Suppressor macrophage treated with lipopolysaccharide for 1 hour (primary cell): ENCODE measurements at places on chromosomes 6 and 20.

DNA sequence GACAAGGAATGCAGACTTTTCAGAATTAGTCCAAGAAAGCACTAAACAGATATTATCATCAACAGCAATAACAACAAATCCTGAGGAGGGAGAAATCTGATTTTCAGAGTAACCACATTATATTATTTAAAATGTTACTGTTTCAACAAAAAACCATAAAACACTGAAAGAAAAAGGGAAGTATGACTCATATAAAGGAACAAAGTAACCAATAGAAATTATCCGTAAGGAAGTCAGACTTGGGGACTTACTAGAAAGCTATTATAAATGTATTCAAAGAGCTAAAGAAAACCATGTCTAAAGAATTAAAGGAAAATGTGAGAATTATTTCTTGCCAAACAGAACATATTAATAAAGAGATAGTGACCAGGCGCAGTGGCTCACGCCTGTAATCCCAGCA lies 98.1 kb downstream of the MYLK4 start:
- peak; percentile 55 for DNase-seq

GRCh38 chr6:106113256-106113959 lies 27.3 kb downstream of the PRDM1 start:
- no peak for DNase-seq

DNA sequence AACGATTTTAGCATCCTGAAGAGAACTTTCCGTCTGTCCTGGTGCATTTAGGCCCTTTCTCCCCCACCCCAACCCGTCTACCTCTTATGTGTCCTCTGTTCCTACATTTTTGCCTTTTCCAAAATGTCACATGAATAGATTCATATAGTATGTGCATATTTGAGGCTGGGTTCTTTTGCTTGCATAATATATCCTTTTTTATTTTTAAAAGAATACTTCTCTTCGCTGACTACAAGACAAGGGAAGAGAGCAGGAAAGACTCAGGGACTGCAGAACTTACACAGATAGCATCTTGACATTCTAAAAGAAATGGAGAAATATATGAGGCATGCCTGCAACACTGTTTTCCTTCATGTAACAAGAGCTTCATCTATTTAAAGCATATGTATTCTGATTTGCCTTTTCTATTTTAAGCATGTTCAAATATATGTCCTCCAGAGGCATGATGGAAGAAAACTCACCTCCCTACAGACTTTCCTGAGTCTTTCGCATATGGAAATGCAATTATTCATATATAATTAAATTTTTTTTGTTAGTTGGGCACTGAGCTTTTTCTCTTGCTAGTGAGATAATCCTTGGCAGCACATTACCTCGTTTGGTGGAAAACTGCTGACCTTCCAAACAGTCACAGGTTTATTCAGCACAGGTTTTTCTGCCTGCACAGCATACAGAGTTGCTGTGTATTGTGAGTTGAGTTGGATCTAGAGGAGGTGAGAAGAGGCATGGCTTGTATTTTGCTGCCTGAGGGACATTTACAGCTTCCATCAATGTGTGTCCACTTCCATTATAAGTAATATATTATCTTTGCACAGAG lies 170.0 kb downstream of the AKAP7 start:
- no peak for DNase-seq

DNA sequence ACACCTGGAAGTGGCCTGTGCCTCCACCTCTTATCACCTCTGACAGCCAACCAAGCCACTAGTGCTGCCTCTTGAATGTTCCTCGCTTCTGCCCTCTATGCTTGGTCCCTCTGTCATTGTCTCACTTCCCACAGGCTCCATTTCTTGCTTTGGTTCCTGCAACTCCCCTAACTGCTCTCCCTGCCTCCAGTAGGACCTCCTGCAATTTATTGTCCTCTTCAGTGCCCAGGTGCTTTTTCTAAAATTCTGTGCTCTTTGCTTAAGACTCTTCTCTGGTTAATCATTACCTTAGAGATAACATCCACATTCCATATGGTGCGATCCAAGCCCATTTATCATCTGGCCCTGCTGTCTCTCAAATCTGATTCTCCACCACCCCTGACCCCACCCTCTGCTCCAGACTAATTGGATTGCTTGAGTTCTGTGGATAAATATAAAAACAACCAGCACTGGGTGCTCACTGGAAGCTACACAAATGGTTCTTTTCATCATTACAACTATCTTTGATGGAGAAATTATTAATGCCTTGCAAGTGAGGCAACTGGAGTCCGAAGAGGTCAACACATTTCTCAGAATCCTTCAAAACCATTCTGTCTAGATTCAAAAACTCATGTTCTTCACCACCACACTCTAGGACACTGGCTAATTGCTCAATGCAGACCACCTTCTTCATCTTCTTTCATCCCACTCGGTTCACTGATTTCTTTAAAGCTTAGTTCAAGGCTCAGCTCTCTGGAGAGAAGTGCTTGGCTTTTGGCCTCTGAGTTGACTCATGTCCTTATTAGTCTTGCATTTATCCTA lies 47.2 kb downstream of the FOXA2 start:
- no peak for DNase-seq

DNA sequence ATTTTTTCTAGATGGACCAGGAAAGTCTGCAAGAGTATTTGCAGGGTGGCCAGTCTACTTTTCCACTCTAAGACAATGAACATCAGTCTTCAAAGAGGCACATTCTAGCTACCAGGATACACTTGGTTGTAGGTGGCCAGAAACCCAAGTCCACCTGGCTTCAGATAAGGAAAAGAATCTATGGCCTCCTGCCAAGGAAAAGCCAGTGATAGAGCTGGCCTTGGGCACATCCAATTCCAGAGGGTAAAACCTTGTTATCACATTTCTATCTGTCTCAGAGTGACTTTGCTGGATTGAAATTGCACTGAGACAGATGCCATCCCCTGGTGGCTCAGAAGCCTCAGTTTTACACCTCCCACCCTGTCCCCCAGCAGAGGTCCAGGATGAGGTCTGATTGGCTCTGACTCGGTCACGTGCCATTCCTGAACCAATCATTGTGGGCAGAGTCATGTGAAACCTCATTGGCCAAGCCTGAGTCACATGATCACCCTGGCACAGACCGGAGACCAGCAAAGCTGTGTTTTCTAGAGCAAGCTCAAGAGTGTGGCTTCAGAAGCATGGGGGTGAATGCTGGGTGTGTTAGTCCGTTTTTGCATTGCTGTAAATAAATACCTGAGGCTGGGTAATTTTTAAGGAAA lies 497.4 kb upstream of the SULF2 start:
- DNase-seq, result no peak

- DNase-seq, result no peak
Measured at GRCh38 chr20:31924561-31924960, 27.3 kb downstream of the PDRG1 start.

DNA sequence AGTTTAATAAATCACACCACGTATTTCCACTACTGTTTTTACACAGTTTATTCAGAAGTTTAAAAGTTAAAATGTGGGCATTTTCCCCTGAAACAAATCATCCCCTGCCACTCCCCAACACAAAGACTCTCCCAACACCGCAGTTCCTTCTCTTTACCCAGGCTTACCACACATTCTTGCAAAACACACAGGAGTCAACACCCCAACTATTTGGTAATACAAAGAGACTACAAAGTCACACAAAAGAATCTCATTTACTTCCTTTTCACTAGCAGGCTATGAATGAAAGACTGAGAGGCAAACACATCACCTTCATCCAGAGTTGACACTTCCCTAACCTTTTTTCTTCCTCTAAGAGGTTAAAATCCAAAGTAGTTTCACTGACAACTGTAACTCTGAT lies 51.1 kb downstream of the KCTD20 start:
- peak; percentile 66 for DNase-seq

DNA sequence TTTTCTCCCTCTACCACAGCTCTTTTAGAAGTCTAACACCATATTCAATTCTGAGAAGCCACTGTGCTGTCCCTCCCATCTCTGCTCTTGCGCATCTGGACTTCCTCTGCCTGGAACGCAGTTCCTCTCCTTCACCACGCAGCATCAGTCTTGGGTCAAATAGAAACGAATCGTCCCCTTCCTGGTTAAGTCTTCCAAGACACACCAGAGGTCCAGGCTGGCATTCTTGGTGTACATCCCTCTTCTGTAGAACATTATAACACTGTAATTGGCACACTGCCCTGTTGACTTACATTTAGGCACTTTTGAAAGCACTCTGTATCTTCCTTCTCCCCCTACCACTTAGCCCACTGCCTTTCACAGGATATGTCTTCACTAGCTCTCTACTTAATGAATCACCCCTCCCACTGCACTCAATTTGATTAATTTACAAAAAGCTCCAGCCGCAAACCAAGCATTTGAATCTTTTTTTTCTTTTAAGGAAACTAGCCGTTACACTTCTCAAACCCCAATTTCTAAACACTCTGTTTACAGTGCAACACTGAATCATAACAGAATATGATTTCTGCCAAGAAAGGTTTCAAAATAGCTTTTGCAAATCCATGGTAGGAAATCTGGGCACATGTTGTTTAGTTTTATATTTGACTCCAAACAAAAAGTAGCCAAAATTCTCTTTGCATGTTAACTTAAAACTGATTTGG lies 140.8 kb upstream of the CARMIL1 start:
- peak; percentile 78 for DNase-seq

GRCh38 chr6:170011204-170012036 lies 260.0 kb downstream of the ERMARD start:
- DNase-seq, result peak; percentile 48

GRCh38 chr6:106974336-106974998 lies at the start of gene CD24:
CD24 (minus strand) TSS chr6:106974729; CDS start chr6:106974646, 83 bp downstream.
- peak; percentile 17 for DNase-seq

DNA sequence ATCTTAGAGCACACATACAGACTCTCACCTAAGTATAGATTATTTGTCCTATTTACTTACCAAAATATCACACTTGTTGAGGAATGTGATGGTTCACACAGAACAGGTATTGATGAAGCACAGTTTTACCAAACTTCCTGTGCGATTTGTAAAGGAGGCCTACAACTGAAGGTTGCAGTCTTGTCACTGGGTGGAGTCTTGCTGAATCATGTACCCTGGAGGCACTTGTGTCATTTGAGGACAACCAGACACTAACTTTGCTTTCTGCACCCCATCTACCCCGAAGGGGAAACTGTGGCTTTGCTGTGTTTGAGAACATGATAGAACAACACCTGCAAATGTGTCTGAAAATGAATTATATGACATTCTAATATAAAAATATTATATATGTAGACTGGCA lies 32.4 kb upstream of the HINT3 start:
- DNase-seq, result no peak

DNA sequence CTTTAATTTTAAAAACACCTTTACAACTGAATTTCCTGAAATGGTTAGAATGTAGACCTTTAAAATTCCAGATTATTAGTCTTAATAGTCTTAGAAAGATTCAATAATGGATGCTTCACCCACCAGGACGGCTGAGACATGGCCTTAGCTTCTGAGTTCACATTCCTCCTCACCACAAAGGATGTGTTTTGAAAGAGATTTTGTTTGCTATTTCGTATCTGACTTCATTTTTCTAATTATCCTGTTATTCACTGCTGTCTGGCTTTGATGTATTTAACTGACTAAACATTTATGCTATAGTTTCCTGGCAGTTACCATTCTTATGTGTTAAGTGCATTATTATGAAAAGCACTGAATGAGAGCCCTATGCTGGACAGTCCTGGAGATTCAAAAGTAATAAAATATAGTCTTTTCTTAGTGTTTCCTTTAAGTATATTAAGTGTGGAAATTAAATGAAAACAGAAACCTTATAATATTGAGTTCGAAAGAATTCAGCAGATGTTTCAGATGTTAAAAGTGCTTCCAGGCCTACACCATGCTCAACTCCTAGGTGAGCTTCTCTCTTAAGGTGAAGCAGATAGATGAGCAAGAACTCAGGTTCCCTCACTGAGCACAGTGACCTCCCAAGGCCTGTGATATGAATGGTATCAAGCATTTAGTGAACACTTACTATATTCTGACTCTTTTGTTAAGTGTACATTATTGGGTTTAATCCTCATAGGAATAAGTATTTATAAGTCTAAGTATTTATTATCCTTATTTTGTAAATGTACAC lies 40.3 kb downstream of the MAP3K4 start:
- DNase-seq, result no peak

DNA sequence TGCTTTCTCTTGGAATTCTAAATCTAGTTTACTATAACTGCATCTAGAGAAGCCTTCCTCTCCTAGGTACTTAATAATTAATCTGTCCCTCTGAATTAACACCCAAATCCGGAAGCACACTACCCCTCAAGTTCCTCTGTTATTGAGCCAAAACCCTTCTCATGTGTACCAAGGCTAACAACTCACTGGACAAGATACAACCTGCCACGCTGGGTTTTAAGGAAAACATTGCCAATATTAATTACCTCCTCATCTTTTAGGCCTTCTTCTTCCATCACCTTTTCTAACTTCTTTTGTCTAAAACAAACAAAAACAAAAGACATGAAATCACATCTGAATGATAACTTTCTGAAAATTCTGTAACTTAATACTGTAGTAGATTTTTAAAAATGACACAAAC lies 21.9 kb downstream of the STK38 start:
- DNase-seq, result no peak

DNA sequence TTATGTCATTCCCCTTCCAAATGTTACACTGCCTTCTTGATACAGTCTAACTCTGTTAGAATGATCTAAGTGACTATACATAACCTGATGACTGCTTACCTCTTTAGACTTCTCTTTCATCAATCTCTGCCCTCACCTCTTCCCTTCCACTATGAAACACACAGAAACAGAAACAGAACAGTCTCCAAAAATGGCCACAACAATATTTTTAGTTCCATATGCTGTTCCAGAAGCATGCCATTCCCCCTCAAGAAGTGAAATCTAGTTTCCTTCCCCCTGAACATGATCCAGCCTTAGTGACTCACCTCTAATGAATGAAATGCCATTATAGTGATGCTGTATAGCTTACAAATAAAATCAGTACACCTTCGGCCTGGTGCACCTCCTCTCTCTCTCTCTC lies 229.3 kb upstream of the TENT5A start:
- no peak for DNase-seq

DNA sequence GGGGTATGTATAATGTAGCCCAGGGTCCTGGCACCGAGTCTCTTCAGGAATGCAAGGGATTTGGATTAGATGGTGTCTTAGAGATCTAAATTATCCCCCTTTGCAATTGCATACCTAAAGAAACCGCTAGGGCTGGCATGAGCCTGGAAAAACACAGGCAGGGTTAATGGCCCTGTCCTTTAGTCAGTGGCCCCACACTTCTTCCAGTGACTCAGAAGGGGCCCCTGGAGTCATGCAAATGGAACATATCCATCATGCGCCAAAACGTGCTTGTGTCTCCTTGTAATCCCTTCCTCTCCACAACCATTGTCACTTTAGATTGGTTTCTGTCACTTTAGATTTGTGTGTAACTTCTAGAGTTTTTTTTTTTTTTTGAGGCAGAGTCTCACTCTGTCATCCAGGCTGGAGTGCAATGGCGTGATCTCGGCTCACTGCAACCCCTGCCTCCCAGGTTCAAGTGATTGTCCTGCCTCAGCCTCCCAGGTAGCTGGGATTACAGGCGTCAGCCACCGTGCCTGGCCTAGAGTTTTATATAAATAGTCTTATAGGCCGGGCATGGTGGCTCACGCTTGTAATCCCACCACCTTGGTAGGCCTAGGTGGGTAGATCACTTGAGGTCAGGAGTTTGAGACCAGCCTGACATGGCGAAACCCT lies 8.7 kb upstream of the MYBL2 start:
- DNase-seq, result peak; percentile 27
